Naive thymus-derived CD8-positive, alpha-beta T cell (primary cell): ENCODE measurements at places on chromosomes 7 and 10.

DNA sequence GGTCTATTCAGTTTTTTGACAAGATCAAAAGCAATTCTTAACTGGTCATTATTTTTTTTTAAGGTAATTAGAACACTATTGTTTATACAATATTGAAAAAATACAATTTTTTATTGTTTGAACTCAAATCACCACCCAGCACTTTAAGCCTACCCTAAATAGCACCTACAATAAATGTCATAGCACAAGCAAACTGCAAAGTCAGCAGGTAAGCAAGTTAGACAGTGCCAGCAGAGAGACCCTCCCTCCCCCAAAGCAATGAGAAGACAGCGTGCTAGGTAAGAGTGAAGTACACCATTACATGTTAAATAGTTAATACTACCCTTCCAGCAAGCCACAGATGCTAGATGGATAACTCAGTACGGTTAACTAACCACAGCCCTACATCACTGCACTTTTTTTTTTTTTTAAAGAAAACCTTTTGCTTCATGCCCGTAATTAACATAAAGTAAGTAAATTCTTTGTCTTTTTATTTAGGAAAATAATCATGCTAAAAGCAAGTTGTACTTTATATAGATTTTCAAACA, 120.0 kb downstream of the UBE2H start:
- DNase-seq = no peak

DNA sequence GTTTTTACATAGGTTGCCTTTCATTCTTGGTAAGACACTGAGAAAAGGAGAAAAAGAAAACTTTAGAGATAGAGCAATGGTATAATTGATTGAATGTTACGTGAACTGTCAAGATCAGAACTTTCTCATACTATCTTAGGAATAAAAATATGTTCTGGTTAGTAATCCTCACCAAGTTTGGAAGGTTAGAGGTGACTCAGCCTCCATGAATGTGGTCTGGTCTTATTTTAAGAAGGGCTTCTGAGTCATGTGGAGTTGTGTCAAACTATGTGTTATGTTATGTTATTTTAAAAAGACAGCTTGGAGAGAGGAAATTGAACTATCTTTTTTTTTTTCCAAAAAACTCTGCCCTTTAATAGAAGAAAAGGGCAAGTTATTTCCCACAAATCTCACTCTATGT, 458.6 kb upstream of the KLF6 start:
- no peak for DNase-seq

- DNase-seq = no peak
Observed at GRCh38 chr7:8881916-8882315, 448.5 kb downstream of the NXPH1 start.

GRCh38 chr7:57868771-57869483, 418.9 kb downstream of the ZNF716 start:
- no peak for DNase-seq

DNA sequence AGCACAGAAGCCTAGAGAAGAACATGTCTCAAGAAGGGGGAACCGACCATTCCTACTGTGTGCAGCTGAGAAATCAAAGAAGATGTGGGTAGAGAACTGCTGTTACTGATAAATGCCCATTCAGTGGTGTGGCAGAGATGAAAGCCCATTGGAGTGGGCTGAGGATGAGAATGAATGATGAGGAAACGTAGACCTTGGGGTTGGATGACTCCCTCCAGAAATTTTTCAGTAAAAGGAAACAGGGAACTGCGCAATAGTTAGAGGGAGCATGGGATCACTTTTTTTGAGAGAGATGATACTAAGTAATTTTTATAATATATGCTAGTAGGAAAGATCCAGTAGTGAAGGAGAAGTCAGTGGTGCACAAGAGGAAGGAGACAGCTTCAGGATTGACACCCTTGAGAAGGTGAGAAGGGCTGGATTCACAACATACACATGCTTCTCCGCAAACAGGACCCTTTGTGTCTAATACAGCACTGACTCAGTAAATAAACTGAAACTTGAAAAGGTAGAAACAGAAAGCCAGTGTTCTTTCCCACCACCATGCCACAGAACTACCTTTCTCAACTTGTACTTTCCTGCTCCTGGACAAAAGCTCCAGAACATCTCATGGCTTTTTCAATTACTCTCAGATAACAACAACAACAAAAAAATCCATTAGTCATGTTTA, 104.7 kb upstream of the IL6 start:
- DNase-seq = no peak

DNA sequence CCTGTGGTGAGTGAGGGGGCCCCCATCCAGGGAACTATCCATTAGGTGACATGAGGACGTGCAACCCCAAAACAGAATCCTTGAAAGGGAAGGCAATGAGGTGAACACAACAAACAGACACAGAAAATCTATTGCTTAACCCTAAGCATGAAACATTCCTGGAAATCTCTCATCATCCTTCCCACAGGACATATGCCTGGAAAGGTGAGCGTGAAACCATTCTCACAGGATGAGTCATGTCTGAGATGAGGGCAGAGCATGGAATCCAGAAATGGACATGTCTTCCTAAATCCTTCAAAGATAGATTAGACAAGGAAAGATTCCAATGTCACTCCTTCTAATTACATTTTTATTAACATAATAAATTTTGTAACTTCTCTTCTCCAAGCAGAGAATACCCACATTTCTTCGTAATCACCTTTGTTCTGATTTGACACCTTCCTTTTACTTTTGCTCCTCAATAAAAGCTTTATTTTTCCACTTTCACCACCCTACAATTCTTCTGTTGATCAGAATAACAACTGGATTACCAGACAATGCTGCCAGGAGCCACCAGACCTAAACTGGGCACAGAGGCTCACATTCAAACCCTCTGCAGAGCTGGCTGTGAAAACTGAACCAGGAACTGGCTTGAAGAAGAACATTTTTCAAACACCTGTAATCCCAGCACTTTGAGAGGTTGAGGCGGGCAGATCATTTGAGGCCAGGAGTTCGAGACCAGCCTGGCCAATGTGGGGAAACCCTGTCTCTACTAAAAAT, 67.2 kb downstream of the COBL start:
- no peak for DNase-seq

DNA sequence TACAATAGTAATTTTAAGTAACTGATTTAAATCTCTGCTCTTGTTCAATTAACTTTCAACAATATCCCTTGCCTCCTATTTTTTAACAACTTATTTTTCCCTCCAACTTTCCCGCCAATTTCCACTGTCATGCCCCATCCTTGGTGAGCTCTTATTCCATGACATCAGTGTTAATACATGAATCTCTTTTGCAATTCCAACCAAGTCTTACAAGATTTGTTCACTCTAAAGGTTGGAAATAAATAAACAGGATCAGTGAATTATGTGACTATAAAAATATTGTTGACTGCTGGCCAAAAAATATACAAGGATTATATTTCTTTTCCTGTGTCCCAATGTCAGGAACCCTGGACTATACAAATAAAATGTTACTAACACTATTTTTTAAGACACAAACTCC, 21.0 kb upstream of the AGMO start:
- DNase-seq = no peak

DNA sequence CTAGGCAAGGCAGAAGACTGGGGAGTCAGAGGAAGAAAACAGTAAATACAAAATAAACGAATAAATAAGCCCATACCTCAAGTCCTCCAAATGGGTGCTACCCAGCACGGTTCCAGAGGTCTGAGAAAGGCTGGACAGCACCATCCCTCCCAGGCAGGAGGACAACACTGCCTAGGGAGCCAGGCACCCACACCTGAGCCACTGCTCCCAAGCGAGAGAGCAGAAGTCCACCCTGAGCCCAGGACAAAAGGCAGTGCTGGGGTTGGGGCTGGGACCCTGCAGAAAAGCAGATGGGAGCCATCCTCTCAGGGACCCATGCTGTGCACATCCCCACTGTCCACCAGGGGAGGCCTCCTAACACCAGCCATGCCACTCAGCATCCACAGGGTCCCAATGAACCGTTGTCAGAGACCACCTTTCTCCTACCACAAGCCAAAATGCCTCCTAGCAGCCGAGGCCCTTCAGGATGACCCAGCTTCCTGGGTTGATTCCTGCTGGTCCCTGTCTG, 16.2 kb downstream of the GFRA1 start:
- DNase-seq = no peak
